Naive thymus-derived CD4-positive, alpha-beta T cell (primary cell): ENCODE measurements at places on chromosomes 3 and 15.

- no peak overlapping the region for H3K27ac ChIP-seq
- DNase-seq: no peak
- no peaks in the 10 kb centered on the region for H3K27me3 ChIP-seq
- no peak overlapping the region for H3K4me3 ChIP-seq
These were observed 5.3 kb downstream of the CCDC80 start for GRCh38 chr3:112635674-112636073.

DNA sequence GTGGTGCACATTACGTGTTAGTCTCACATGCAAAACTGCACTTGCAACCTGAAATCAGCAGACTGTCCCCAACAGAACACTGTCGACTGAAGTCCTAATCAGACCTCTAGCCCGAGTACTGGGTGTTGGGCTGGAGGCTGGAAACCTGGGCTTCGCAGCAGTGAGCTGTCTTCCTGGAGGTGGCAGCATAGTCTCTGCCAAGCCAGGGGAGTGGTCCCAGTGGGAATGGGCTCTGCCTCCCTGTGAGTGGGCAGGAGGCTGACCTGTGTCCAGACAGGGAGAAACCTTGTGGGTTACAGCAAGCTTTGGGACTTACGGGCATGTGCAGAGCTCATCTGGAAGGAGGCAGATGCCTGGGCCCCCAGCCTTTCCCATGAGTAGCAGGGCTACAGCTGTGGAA lies 38.2 kb upstream of the MYZAP start:
- no peaks in the 10 kb centered on the region for H3K4me1 ChIP-seq
- no peaks in the 10 kb centered on the region for H3K36me3 ChIP-seq
- H3K4me3 ChIP-seq: no peak overlapping the region
- H3K27me3 ChIP-seq: no peaks in the 10 kb centered on the region
- no peak overlapping the region for H3K27ac ChIP-seq

- H3K4me3 ChIP-seq: no peak overlapping the region
- H3K36me3 ChIP-seq: no peaks in the 10 kb centered on the region
- H3K27me3 ChIP-seq: no peaks in the 10 kb centered on the region
- peaks cover 10% of the 10 kb centered on the region for H3K4me1 ChIP-seq
These were observed 35.0 kb downstream of the RFX7 start for GRCh38 chr15:56208641-56209155.

DNA sequence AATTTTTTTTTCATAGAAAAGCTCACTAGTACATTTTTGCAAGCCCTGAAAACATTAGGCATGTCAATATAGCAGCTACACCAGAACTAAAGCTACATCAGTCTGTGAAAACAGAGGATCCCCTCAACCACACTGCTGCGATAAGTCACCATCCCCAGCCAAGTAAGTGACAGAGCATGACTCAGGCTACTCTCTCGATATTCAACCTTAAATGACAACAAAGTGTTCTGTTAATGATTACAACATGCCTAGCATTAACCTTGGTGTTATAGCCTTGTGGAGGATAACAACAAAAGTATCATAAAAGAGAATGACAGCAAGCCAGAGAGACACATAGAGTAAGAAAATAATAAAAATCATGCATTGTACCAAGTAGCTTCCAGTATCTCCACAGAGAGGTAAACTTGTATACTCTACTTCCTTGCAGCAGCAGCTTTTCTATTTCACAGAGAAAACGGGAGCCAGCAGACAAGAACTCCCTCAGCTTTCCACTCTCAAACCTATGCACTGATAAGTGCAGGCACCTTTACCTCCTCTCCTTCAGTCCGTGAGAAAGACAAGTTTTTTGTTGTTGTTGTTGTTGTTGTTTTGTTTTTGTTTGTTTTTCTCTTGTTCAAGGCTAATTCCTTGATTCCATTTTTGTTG lies 76.6 kb downstream of the GBE1 start:
- H3K36me3 ChIP-seq: no peaks in the 10 kb centered on the region
- DNase-seq: no peak
- H3K4me1 ChIP-seq: no peaks in the 10 kb centered on the region
- H3K27ac ChIP-seq: no peak overlapping the region
- H3K27me3 ChIP-seq: no peaks in the 10 kb centered on the region

DNA sequence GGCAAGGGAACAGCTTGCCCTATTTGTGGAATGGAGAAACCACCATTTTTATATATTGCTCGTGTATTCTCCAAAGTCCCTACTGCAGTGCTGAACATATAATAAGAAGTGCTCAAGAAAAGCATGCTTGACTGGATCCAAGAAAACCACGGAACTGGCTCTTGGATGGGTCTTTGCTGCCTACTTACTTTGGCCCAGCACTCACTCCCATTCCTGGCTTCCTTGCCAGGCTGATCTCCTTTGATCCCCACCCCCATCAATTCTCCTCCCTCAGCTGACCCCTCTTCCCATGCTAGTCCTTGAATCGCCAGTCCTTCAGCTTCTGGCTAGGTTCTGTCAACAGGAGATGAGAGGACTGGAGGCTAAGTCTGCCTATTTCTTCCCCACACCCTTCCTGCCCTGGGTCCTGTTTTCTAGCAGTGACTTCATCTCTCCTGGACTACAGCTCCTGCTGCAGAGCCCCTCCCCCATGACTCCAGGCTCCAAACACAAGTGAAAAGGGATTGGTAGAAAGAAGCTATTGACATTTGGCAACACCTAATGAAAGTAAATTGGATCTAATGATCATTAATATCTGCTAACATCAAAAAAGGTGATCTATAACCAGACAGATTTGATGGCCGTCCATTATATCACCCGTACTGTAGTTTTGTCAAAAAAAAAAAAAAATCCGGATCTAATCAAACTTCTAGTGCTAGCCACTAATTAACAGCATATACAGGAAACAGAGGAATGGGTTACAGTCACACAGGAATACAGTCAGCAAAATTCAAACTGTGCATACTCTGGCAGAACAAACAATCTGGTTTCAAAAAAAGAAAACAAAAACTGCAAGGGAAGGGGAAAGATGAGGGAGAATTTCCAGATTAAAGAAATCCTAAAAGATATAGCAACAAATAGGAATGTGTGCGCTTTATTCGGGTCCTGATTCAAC lies 7.8 kb downstream of the FAM240A start:
- no peak for DNase-seq
- no peaks in the 10 kb centered on the region for H3K36me3 ChIP-seq
- no peak overlapping the region for H3K27ac ChIP-seq
- no peaks in the 10 kb centered on the region for H3K4me1 ChIP-seq
- H3K4me3 ChIP-seq: no peak overlapping the region

DNA sequence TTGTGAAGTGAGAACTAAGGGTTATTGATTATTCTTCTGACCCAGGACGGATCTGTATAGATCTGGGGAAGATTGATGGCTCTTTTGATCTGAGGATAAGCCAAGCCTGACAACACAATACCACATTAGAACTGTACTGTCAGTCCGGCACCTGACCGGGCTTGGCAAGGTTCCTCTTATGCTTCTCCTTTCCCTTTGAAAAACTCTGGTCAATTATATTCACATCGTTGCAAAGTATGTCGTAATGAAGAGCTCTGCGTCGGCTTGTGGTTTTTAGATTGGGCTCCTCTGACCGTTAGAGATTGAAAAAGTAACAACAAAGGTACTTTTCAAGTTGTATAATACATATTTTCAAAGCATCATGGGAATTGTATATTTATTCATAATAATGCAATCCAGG lies 389.8 kb downstream of the NR2F2 start:
- no peak overlapping the region for H3K27ac ChIP-seq
- no peaks in the 10 kb centered on the region for H3K27me3 ChIP-seq
- H3K4me1 ChIP-seq: no peaks in the 10 kb centered on the region
- no peaks in the 10 kb centered on the region for H3K36me3 ChIP-seq
- DNase-seq: no peak
- H3K4me3 ChIP-seq: no peak overlapping the region

DNA sequence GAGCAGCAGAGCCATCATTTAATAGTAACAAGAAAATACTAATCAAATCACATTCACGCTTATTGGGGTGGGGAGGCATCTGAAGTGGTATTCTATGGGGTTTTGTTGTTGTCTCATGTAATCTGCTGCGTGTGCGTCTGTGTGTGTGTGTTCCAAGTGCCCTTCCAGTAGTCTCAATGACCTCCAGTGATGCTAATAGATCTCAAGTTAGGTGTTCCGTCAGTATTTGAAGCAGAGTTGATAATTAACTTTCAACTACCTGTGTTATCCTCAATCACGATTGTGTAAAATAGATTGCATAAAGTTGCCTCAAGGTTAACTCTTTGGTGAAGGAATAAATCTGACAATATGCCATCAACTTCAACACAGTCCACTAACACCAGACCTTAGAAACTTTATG lies 375.0 kb downstream of the MECOM start:
- H3K27ac ChIP-seq: no peak overlapping the region
- no peak overlapping the region for H3K4me3 ChIP-seq
- H3K36me3 ChIP-seq: no peaks in the 10 kb centered on the region
- no peak for DNase-seq
- H3K4me1 ChIP-seq: no peaks in the 10 kb centered on the region
- no peaks in the 10 kb centered on the region for H3K27me3 ChIP-seq

GRCh38 chr3:39065197-39065596 lies 13.4 kb downstream of the WDR48 start:
- no peaks in the 10 kb centered on the region for H3K27me3 ChIP-seq
- no peaks in the 10 kb centered on the region for H3K4me1 ChIP-seq
- no peak overlapping the region for H3K27ac ChIP-seq
- peak; percentile 22 for DNase-seq
- H3K4me3 ChIP-seq: no peak overlapping the region

DNA sequence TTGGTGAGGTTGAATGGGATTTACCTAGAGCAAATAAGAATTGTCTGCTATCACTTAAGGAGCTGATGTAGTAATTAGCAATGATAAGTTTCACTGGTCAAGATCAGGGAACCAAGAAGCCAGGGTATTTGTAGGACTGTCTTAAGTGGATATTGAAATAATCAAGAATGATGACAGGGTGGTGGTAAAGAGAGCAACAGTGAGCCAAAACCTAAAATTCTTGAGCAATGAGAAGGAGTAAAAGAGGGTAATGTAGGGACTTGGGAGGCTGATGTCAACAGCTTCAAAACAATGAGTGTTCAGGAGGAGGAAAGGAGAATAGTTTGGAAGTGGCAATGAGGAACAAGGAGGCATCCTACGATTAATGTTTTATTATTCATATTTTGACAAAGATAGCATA lies 31.5 kb upstream of the SLC2A2 start:
- H3K27ac ChIP-seq: no peak overlapping the region
- H3K27me3 ChIP-seq: no peaks in the 10 kb centered on the region
- H3K4me3 ChIP-seq: no peak overlapping the region
- DNase-seq: no peak

DNA sequence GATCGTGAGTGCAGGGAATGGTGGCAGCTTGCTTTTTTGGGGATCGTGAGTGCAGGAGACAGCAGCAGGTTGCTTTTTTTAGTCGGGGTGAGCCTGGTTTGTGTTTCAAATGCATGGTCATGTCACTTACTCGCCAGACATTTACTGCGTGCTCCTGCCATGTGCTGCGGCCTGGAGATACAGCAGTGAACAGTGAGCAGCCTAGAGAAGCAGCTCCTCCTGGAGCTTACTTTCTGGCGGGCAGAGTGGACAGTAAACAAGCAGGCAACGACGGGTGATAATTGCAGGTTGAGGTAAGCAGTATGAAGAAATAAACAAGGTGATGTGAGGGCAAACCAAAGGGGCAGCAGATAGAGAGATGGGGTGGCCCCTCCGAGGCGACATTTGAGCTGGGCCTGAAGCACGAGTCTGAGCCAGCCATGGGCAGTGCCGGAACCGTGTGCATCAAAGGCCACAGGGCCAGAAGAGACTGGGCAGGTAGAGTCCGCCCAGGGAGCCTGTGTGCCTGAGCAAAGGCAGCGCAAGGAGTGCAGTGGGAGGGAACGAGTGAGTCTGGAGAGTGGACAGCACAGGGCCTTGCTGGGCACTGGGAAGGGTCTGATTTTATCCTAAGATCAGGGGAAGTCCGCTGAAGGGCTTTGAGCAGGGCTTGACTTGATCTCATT lies 57.3 kb upstream of the RASA2 start:
- no peak for DNase-seq
- peaks cover 5% of the 10 kb centered on the region for H3K4me1 ChIP-seq
- peaks cover 8% of the 10 kb centered on the region for H3K36me3 ChIP-seq
- no peak overlapping the region for H3K27ac ChIP-seq
- H3K27me3 ChIP-seq: no peaks in the 10 kb centered on the region

DNA sequence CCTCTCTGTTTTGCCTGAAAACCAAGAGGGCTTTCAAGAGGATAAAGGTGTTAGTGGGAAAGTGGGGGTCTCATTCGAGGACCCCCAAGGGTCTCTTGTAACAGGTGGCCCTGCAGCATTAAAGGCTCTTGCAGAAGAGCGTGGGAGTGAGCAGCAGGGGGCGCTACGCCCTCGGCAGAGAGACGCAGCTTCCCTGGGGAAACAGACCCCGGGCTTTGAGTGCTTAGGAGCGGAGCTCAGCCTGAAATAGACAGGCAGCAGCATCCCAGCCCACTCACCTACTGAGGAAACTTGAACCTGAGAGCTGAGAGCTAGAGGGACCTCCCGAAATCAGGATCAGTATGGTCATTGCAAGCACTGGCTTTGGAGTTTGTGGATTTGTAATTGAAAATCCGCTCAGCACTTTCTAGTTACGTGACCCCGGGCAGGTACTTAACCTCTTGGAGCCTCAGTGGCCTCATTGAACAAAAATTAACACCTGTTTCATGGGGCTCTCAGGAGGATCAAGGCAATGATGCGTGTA lies 25.7 kb downstream of the RPLP1 start:
- no peak overlapping the region for H3K27ac ChIP-seq
- no peaks in the 10 kb centered on the region for H3K27me3 ChIP-seq
- no peaks in the 10 kb centered on the region for H3K36me3 ChIP-seq
- no peak overlapping the region for H3K4me3 ChIP-seq
- no peak for DNase-seq
- no peaks in the 10 kb centered on the region for H3K4me1 ChIP-seq

GRCh38 chr3:127408022-127408683 lies 120.3 kb upstream of the PRR20G start:
- H3K4me3 ChIP-seq: no peak overlapping the region
- no peaks in the 10 kb centered on the region for H3K4me1 ChIP-seq
- DNase-seq: no peak
- H3K36me3 ChIP-seq: no peaks in the 10 kb centered on the region

DNA sequence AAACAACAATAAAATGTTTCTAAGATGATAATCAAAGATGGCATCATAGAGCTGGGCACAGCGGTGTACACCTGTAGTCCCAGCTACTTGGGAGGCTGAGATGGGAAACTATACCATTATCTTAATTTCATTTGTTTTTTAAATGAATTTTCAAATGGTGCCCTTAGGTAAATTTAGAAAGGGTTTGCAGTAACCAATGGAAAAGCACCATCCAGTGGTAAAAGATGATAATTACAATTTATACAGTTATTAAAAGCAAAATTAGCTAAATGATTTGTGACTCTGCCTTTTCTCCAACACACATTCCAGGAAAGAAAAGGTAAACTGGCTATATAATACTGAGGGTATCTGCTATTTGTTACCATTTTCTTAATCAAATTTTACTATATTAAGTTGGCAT lies 14.4 kb upstream of the ANKRD28 start:
- no peak overlapping the region for H3K27ac ChIP-seq
- no peaks in the 10 kb centered on the region for H3K27me3 ChIP-seq
- no peaks in the 10 kb centered on the region for H3K36me3 ChIP-seq
- no peak for DNase-seq

GRCh38 chr3:131549340-131549739 lies 46.6 kb upstream of the MRPL3 start:
- no peaks in the 10 kb centered on the region for H3K4me1 ChIP-seq
- H3K4me3 ChIP-seq: no peak overlapping the region
- no peaks in the 10 kb centered on the region for H3K36me3 ChIP-seq
